ENCODE measurements at places on chromosomes 1 and 21. TPM values are rescaled to one million over a fixed set of nuclear protein-coding genes. Genes with fewer than 3 reads are reported as not detected.

Gene B3GALT2
- not detected for total RNA-seq

Gene TFF2
- total RNA-seq, result 0.68 TPM

- DNase-seq, result no peak
These were observed 3.0 kb downstream of the FCAMR start for GRCh38 chr1:206967096-206967849.

DNA sequence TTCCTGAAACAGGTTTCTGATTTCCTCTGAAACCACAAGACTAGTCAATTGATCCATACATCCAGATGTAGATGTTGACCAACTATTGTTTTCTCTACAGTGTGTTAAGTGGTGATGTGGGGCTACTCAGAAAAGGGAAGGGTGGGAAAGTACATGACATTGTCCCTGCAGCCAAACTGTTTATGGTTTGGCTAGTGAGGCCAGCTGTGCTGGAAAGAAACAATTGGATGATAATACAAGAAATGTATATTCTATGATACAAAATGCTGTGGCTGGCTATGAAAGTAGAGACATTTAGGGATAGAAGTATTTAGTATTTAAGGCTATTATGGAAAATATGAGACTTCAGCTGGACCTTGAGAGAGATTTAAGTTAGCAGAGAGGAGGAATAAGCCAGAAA lies 244.5 kb downstream of the ADGRL2 start:
- DNase-seq, result no peak

Gene CFAP74
- not detected for total RNA-seq

GRCh38 chr1:206581571-206581981 lies 30.7 kb downstream of the EIF2D start:
- peak; percentile 54 for DNase-seq

- no peak for DNase-seq
These were observed 16.2 kb upstream of the PLA2G4A start for GRCh38 chr1:186812570-186812969.

GRCh38 chr1:203619091-203619780 lies 7.4 kb upstream of the ATP2B4 start:
- DNase-seq, result no peak

GRCh38 chr1:243597383-243597782 lies 252.7 kb downstream of the AKT3 start:
- no peak for DNase-seq

Gene BACH1
- 31.8 TPM for total RNA-seq

Gene TNFRSF18
- total RNA-seq, result 7.9 TPM

- DNase-seq, result no peak
These were observed 64.4 kb upstream of the IFNLR1 start for GRCh38 chr1:24251501-24251900.
